ENCODE measurements at places on chromosomes 2 and 18.

DNA sequence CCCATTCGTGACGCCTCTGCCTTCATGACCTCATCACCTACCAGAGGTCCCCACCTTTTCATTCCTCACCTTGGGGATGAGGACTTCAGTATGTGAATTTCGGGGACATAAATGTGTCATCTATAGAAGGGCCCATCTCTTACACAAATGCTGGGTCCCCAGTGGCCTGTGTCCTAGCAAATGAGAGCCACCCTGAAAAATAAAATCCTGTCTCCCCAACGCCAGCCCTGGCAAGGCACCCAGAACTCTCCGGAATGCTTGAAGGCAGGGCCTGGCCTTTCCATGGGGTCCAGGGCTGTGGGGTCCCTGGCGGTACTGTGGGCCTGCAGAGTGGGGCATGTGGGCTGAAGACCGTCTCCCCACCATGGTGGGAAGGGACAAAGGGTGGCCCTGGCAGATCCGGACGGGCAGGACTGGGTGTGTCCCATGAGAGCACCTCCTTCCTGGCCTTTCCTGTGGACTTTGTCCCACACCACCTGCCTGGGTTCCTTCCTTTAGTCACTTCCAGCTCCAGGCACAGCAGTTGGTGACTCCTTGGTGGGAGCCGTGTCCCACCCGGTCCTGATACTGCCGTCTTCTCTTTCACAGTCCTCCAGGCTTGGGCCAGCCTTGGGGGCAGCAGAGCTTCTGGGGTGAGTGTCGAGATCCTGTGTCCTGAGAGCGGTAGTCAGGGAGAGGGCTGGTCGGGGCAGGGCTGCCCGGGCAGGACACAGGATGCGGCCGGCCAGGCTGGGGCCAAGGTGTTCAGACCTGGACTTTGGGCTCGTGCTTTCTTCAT is 18.6 kb downstream of the CAPN10 start:
- DNase-seq, result no peak

DNA sequence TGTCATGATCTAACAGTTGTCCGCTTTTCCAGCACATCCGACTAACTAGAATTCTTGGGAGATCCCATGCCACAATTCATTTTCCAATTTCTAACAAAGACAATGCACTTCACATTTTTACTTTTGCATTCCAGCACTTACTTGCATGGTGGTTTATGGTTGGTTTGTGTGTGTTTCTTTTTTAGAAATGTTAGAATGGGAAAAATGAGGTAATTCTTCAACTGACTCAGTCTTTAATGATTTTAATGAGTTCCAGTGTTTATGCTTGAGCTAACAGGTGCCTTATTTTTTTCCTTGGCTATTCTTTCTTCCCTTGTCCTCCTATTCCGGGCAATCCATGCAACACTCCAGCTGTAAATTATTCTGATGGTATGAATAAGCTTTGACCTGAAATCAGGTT is 46.4 kb downstream of the SLC8A1 start:
- DNase-seq, result no peak

- no peak for DNase-seq
Measured at GRCh38 chr2:238954841-238955591, 107.1 kb downstream of the TWIST2 start.

DNA sequence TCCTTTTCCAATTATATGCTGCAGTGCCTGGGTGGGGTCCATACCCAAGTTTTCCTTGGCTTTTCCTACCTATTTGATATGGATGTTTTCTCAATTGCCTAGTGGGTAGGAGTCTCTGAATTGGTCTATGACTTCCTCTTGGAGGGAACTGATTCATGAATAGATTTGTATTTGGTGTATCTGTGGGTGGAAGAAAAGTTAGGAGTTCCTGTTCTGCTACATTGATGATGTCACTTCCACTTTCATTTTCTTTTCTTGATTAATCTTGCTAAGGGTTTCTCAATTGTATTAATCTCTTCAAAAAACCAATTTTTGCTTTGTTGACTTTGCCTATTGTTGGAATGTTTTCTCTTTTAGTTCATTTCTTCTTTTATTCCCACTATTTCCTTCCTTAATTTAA is 37.4 kb upstream of the SLC9A2 start:
- no peak for DNase-seq

GRCh38 chr18:22254088-22254487 is 84.7 kb downstream of the GATA6 start:
- DNase-seq, result no peak

DNA sequence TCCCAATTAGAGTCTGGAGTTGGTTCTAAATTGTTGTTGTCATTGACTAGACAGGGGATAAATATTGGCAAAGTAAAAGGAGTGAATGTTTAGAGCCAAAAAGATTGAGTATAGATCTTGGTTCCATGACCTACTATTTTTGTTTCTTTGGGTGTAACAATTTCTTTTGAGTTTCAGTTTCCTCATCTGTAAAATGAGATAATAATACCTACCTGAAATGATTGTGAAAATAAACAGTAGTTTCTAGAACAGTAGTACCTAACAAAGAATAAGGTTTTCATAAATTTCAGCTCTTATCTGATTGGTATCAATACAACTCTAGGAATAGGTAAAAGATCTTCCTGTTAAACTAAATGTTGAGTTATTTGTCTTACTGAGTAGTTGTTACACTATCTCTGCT is 56.8 kb downstream of the PMS1 start:
- DNase-seq, result no peak

- DNase-seq, result no peak
Measured at GRCh38 chr2:2031101-2031500, 286.8 kb upstream of the PXDN start.

DNA sequence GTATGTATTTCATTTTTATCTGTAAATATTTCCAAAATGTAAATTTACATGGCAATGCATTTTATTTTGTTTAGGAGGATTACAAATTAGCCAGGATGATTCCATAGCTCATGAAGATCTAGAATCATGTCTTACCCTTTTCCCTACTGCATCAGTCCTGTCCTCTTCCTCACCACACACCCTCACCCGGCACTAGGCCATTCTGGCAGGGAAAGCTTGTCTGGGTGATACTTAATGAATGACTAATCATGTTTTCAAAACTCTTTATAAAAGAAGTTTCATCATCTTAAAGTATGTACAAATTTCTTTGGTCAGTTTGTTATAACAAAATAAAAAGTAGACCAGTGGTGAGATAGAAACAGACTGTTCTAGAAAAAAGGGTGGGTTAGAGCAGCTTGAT is 283.3 kb upstream of the VWC2L start:
- no peak for DNase-seq

DNA sequence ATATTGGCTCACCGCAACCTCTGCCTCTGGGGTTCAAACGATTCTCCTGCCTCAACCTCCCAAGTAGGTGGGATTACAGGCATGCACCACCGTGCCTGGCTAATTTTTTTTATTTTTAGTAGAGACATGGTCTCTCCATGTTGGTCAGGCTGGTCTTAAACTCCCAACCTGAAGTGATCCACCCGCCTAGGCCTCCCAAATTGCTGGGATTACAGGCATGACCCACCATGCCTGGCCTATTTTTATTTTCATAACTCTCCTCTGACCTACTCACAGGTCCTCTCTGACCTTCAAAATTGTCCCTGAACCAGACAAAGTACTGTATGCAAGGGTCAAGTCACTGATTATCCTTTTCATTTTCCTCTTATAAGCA is 16.0 kb upstream of the KLHL23 start:
- DNase-seq, result no peak

GRCh38 chr2:240644171-240644651 is 18.9 kb downstream of the GPR35 start:
- DNase-seq, result no peak

DNA sequence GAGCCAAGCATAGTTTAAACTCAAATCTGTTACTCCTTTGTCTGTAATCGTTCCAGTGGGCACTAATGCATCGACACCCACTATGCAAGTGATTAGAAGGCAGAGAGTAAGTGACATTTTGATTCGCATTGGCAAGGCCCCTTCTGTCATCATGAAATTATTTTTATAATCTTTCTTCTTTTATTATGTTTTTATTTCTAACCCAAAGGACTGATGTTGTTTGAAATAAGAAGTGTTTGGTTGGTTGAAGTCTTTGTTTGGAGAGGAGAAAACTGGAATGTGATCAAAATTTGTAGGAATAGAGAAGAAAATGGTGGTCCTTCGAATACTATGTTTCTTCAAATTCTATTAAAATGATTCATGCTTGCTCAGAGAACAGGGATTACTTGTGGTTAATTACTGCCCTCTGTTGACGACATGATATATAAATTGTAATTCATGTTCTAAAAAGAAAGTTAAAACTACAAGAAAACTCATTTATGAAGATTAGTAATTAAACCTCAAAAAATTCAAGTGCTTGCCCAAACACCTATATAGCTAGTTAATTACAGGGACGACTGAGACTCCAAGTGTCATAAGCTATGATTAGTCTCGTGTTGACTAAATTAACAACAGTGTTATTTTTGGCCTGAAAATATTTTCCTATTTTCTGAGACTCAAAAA is 26.4 kb upstream of the TFPI start:
- no peak for DNase-seq

- no peak for DNase-seq
Measured at GRCh38 chr18:25097569-25098056, 254.4 kb downstream of the ZNF521 start.

DNA sequence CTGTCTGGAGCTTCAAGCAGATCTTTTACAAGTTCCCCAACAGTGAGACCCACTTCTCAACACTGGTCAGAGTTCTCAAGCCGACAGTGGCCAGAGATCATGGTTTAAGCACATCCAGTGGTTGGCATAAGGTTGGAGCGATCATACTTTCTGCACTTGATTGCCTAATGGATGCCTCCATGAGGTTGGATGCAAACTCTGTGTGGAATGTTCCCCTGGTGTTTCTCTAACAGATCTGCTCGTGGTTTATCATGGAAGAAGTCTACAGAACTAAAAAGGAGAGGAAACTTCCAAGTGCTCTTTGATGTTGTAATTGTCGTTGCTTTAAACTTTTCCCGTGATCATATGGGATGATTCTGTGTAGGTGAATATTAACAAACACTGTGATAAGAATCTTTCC is 60.7 kb downstream of the SH3RF3 start:
- DNase-seq, result no peak

- no peak for DNase-seq
Measured at GRCh38 chr2:177056481-177056929, 156.1 kb upstream of the HNRNPA3 start.

DNA sequence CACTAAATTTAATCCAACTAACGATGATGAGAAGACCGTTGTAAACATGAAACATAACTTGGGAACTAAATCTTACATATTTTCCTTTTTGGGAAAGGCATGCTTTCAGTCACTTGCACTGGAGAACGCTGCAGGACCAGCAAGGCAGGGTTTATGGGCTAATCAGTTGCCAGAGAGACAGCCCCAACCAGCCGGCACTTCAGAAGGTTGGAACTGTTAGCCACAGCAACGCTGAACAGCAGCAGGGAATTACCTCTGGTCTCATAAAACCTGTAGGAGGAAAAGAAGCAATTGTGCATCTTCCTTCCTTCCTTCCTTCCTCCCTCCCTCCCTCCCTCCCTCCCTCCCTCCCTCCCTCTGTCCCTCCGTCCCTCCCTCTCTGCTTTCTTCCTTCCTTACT is 33.9 kb upstream of the SIX2 start:
- DNase-seq, result no peak

GRCh38 chr18:77165503-77166188 is 33.1 kb upstream of the MBP start:
- DNase-seq, result no peak

DNA sequence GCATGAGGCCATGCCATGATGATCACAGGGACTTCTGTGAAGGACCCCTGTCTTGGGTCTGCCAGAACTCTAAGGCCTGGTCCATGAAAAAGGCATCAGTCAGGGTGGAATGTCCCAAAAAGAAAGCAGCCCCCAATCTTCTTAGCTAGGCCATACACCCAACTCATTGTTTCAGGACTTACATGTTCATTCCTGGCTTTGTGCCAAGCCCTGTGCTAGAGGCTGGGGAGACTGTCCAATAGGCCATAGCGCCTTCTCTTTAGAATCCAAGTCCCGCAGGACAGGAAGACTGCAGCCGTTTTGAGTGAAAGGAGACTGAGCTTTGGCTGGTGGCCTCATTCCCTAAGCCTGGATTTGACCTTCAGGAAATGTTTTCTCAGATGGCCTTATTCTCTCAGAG is 247.3 kb downstream of the PRKCE start:
- DNase-seq, result no peak

DNA sequence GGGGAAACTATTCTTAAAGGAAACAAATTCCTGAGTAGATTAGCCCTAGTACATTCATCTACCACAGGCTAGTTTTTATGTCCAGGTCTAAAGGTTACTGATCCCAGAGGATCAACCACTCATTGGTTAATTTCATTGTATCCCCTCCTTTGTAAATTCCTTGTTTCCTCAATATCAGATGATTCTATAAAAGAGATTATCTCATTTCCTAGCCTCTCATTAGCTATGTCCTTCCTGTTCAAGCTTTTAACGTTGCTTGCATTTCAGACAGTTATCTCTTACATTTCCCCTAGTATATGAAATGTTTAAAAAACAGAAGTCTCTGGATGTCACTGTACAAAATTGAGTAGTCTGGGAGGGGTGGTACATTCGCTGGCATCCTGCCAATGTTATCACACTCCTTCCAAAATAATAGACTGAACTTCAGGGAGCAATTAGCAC is 24.2 kb upstream of the ARMC9 start:
- DNase-seq, result no peak

- DNase-seq, result no peak
Measured at GRCh38 chr18:34704823-34705222, 5.3 kb upstream of the DTNA start.

DNA sequence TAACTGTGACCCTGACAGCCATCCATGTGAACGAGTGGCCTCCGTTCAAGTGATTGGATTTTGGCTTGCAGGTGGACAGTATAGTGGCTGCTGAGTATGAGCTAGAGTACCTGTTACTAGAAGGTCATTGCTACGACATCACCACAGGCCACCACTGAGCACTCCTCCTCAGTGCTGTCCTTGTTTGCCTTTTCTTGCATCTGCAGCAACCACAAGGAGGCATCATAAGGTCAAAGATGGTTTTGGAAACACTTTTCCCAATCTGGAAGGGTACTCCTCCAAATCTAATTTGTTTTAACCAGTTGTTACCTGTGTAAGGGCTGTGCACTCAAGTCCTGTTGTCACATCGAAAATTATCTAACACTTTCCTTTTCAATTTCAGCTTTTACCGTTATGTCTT is 81.2 kb downstream of the UGGT1 start:
- DNase-seq, result no peak

GRCh38 chr2:213021971-213022899 is 129.2 kb downstream of the IKZF2 start:
- no peak for DNase-seq

DNA sequence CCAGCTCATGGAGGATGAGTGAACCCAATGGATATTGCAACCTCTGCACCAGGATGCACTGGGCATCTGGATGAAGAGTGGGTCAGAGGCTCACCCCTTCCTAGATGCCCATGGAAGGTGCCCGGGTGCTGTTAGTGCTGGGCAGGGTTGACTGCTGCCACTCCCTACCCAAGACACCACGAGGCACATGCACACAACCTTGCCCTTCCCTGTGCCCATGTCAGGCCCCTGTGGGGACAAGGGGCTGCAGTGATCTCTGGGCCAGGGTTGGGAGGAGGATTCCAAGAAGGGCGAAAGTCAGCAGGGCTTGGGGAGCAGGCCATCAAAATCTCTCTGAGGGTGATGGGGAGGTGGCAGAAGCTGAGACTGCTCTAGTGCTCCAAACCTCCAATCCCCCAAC is 309.7 kb upstream of the ST6GAL2 start:
- DNase-seq, result no peak
